Activated CD8-positive, alpha-beta T cell treated with anti-CD3 and anti-CD28 coated beads, Interleukin-2, amount 10 ng/mL, durations not matched to agents 7 days and 5 days (primary cell): ENCODE measurements at places on chromosomes 5 and 9.
A peak's percentile ranks its signal among the peaks of the same experiment; 100 is the strongest.

- DNase-seq, result no peak
These were observed 91.1 kb upstream of the TLE4 start for GRCh38 chr9:79480639-79481038.

DNA sequence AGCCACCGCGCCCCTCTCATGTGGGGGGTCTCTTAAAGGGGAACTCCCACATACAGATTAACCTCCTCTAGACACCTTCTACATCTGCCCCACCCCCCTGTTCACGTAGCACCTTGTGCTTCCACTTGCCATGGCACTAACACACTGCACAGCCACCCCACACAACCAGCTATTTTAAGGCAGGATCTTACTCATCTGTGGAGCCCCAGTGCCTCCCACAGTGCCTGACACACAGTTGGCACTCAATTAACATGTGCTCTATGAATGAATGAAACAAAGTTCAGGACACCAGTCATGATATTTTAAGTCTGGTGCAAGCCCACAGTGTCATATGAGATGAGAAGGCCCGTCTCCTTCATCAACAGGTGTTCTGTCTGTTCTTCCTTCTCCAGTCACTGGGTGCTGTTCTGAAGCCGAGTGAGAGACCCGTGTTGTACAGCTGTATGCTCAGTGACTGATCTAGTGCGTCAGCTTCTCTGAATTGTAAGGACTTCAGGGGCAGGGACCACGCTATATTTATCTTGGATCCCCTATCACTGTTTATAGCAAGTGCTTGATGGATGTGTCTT lies 149.1 kb downstream of the TLE1 start:
- no peak for DNase-seq

GRCh38 chr5:107217721-107218130 lies 453.0 kb downstream of the EFNA5 start:
- DNase-seq, result no peak

DNA sequence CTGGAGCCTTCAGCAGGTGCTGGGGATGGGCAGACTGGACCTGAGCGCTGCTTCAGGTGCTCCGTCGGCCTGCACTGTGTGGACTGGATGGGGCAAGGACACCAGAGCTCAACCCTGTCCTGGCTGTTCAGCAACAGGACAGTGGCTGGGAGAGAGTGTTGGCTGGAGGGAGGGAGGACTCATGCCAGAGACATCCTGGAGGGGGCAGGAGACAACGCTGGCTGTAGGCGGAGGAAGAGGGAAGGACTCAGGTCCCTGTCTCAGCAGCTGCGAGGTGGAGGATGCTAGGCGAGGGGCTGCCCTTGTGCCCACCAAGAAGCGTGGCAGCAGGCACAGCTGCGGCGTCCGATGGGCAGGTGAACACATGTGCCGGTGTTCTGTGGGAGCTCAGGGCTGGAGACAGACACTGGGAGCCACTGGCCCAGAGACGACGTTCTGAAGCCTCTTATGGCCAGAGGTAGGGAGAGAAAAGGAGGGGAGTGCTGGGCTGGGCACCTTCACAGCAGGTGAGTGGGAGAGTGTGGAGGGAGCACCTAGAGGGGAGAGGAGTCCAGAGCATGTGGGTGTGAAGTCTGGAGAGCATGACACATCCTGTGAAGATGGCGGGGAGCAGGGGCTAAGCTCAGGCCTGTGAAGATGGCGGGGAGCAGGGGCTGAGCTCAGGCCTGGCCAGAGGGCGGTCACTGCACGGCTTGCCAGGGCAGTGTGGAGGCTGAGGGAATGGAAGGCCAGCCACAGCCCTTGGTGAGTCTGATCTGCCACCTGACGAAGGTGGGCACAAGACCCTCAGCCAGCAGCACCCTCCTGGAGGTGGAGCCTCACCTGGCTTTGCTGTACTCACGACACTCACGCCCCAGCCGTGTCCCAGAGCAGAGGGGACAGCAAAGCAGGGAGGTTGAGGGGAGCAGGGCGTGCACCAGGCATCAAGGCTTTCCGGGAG lies 79.1 kb upstream of the FCN1 start:
- no peak for DNase-seq

DNA sequence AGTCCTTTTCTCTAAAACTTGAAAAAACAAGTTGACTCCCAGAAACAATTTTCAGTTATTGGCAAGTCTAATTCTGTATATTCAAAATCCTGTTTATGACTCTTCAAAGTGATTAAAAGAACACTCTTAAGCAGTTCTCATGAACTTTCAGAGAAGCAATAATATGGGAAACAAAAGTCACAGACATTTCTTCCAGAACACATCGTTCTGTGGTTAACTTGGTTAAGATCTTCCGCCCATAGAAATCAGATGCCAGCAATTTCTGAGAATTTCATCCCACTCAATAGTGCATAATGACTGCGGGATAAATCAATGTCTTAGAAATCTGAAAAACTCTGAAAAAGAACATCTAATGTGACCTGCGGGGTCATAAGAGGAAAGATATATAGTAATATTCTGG lies 300.5 kb downstream of the COX7C start:
- DNase-seq, result no peak

- no peak for DNase-seq
These were observed 381.4 kb downstream of the ELAVL2 start for GRCh38 chr9:23444658-23445057.

DNA sequence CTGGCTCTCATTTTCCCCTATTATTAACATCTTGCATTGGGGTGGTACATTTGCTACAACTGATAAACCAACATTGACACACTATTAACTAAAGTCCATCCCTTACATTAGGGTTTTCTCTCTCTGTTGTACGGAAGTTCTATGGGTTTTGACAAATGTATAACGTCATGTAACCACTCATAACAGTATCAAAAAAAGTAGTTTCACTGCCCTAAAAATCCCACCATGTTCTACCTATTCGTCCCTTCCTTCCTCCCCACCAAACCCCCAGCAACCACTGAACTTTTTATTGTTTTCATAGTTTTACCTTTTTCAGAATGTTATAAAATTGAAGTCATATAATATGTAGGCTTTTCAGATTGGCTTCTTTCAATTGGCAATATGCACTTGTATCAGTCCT lies 40.1 kb downstream of the MLLT3 start:
- no peak for DNase-seq

GRCh38 chr5:139512786-139513390 lies 30.3 kb upstream of the STING1 start:
- DNase-seq, result no peak

DNA sequence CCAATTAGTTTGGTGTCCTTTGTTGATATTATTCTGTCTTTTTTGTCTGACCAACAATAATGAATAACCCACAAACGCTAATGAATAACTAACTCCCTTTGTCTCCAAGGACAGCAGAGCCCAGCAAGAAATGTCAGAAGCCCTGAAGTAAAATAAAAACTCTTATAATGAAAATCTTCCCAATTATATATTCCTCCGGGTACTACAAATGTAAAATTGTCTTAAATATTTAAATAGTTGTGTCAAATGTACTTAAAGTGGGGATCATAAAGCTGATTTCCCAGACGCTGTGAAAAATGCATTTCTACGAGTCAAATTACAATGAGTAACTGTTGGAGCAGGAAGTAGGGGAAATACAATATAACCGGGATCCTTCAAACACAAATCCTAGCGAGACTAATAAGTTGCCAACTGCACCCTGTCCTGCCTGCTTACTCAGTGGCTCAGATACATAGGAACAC lies 22.3 kb downstream of the GLIS3 start:
- DNase-seq, result no peak

DNA sequence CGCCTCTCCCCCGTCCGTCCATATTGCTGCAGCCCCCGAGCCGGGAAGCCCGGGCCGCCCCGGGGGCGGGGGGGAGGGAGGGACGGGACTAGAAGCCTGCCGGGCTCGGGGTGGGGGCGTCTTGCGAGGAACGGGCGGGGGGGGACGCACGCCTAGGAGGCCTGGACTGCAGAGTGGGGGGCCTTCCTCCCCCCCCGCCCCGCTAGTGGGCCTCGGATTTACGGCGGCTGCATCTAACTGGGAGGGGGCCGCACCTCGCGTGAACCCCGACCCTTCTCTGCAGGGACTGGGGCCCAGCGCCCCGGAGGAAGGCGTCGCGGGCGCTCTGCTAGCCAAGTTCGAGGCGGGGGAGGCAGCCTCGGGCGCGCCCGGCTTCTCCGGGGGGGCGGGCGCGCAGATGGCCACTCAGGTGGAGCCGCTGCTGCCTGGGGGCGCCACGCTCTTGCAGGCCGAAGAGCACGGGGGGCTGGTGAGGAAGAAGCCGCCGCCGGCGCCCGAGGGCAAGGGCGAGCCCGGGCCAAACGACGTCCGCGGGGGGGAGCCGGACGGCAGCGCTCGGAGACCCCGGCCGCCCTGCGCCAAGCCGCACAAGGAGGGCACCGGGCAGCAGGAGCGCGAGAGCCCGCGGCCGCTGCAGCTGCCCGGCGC lies at the start of gene LARP1:
Gene LARP1 (plus strand): TSS at position 17 of the 648 bp plus-strand sequence. CDS start 381 bp downstream, at position 398.
- DNase-seq, result peak; percentile 41

DNA sequence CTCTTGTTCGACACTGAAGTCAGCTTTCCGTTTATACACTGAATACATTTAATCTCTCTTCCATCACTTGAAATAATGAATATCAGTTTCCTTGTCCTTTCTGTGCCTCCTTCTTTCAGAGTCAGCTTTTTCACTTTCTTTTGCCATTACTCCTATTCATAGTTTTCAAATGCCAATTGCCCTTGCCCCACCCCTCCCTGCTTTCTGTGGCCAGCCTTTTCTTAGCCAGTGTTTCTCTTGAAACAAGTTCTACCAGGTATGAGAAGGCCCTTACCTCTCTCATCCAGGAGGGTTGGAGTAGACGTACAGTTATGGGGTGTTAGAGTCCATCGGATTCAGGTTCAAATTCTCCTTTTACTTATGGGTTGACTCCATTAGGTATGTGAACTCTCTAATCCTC lies 574.7 kb upstream of the SEMA6A start:
- no peak for DNase-seq

- peak; percentile 36 for DNase-seq
These were observed 19.8 kb downstream of the TRIP13 start for GRCh38 chr5:912280-913091.

- DNase-seq, result no peak
These were observed 54.0 kb upstream of the TGFBR1 start for GRCh38 chr9:99050924-99051323.

DNA sequence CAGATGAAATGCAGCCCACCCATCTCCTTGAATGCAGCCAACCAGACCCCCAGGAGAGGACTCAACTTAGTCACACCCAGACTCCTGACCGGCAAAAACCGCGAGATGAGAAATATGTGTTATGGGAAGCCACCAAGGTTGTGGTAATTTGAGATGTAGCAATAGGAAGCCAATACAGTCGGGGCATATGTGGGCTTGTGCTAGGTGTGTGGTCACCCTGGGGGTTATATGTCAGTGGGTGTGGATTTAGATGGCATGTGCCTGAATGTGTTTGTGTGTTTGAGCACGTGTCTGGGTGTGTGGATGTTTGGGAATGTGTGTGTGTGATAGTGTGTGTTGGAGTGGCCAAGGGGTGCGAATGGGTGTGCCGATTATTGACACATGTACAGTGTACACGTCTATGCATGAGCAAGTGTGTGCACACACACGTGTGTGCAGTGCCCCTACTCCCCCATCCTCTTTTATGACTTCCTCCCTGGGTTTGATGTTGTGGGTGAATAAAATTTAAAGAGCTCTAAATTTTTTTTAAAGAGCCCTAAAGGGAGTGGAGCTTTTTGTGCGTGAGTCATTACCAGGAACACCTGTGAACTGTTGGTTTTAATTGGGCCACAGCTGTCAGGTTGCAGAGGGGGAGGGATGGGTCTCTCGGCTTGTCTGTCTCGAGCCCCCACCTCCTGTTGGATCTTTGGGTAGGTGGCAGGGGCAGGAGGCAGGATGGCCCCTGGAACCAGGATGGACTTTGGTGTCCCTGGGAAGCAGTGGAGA lies 86.8 kb downstream of the LHX2 start:
- DNase-seq, result no peak

DNA sequence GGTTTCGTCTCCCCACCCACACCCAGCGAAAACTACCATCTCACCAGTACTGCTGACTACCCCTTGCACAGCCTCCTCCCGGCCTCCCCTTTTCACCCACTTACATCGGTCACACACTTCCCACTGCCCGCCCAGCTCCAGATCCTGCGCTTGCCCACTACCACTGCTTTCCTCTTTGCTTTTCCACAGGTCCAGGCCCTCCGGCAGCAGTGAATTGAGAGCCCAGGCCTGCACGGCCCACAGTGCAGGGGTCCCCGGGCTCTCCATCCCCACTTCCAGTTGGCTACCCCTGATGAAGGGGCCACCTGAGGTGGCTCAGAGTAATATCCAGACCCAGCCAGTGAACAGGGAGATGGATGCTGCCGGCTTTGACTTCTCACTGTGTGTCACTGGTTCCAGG lies 120.2 kb upstream of the FSTL4 start:
- no peak for DNase-seq

DNA sequence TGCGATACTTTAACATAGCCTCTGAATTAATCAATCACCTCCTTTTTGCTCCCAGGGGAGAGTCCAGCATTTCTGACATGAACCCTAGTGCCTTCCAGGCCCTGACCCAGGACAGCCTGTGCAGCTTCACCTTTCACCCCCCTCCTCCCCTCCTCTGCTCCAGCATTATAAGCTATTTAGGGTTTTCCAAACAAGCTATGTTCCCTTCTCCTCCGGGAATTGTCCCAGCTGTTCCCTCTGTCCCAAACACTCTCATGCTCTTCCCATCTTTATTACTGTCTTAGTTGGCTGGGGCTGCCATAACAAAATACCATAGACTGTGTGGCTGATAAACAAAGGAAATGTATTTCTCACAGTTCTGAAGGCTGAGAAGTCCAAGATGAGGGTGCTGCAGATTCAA lies 161.5 kb downstream of the EBF1 start:
- no peak for DNase-seq

DNA sequence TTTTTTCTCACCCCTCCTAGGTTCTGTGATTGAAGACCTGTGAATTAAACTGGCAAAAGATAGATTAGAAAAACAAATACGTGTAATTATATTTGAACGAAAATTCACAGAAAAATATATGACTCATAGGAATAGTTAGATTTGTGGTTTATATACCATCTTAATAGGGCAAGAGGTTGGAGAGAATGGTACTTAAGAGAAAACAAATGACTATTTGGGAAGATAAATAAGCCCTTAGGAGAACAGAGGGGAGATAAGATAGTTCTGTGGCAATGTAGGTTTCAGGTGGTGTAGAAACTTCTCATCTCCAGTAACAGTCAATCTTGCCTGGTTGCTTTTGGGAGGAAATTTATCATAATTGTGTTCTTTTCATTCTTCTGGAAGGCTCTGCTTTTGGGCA lies 122.0 kb downstream of the PRDM9 start:
- DNase-seq, result no peak

GRCh38 chr5:59798862-59799667 lies 94.5 kb downstream of the PDE4D start:
- peak; percentile 26 for DNase-seq
